Left colon (tissue), 2 donors: ENCODE measurements at places on chromosomes 7 and 10. TPM values are rescaled to one million over a fixed set of nuclear protein-coding genes. Genes with fewer than 3 reads are reported as not detected.
A peak's percentile ranks its signal among the peaks of the same experiment; 100 is the strongest.

DNA sequence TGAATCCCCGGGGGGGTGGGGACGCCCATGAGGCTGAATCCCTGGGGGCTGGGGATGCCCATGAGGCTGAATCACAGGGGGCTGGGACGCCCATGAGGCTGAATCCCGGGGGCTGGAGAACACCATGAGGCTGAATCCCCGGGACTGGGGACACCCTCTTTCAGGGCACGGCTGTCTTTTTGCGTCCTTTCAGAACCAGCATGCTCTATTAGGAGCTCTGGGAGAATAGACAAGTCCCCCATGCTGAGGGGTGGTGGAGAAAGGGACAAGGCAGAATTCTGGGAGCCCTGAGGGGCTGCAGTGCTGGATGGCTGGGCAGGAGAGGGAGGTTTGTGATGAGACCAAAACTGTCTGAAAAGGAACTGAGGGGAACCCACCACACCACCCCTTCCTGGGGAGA is 257.3 kb upstream of the TCERG1L start:
- no peak for DNase-seq

- no peak for DNase-seq
Observed at GRCh38 chr7:28960071-28960840, 2.1 kb upstream of the TRIL start.

DNA sequence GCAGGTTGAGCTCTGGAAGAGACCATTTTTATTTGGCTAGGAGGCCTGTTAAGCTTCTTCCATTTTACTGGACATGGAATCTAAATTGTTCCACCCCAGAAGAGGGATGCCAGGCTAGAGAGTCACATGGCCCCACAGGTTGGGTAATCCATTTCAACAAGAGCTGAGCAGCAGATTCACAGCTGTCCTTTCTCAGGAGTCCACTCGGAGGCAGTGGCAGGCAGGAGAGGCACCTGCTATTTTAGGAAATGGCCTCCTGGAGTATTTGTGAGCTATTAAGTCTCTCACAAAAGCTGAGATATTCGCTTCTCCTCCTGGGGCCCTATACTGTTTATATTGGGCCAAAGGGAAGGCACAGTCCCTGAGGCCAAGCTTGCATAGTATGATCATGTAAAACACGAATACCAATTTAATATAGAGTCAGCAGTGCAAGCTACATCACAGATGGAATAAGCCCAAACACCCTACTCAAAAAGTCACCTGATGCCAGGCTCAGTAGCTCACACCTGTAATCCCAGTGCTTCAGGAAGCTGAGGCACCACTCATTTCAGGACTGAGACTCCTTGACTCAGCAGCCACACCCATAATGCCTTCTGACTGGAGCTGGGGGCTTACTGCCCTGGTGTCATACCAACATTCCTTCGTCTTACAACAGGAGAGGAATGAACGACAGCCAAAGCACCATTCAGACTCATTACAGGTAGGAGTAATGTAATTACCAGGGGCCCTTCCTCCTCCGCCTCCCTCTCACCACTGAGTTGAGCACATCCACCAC is 124.1 kb downstream of the LMBR1 start:
- DNase-seq, result no peak

DNA sequence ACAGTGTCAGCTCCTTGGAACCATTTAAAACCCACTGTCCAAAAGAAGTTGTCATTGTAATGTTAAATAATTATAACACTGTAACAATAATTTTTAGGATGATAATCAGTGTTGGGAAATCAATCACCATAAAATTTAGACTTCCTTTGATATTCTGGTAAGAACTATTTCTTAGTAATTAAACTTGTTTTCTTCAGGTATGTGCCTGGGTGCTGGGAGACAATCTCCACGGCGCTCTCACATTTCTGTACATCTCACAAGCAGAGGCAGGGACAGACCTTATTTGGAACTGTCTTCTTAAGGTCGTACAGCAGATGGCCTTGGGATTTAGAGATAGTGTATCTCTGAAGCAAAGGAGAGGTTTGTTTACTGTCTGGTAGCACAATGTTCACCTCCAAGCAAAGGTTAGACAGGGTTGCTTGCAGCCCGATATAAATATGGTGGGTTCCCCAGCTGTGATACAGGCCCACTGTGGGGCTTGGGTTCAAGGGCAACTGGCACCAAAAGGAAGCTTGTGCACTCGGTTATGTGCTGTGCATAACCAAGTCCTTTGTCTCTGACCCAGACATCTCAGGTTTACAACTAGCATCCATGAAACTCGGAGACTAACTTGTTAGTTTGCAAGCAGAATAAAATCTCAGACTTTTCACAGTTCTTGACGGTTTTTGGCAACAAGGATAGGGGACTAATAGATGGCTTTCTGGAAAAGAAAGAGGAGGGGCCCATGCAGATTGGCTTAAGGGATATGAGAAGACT is 125.5 kb downstream of the RNF32 start:
- DNase-seq, result no peak

DNA sequence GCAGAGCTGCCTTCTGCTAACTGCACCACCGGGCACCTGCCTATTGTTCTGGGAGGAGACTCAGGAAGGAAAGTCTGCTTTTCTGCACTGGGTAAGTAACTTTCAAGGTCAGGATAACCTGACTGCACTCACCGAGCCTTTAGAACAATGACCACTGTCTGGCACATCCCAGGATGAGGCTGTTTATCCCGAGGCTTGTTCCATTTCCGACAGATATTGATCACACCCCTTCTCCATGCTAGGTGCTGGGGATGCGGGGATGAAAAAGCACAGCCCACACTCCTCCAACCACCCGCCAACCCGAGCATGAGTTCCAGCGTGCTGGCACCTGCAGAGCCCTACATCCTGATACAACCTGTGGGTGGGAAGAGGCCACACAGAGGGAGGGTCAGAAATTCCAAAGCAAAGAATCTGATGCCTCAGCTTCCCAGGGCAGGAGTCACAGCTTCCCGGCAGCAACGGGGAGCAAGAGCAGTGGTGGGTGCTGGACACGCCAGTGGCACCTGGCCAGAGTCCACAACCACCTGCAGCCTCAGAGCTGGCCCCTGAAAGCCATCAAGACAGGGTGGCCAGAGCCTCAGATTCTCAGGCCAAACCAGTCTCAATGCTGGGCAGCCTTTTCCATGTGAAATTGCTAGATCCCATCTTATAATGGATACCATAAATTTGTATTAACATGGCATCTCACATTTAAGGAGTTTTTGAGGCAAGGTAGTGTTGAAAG is 34.9 kb upstream of the CNPY1 start:
- no peak for DNase-seq

- DNase-seq, result peak; percentile 38
Observed at GRCh38 chr7:6375348-6376101, 72.2 kb downstream of the DAGLB start.

DNA sequence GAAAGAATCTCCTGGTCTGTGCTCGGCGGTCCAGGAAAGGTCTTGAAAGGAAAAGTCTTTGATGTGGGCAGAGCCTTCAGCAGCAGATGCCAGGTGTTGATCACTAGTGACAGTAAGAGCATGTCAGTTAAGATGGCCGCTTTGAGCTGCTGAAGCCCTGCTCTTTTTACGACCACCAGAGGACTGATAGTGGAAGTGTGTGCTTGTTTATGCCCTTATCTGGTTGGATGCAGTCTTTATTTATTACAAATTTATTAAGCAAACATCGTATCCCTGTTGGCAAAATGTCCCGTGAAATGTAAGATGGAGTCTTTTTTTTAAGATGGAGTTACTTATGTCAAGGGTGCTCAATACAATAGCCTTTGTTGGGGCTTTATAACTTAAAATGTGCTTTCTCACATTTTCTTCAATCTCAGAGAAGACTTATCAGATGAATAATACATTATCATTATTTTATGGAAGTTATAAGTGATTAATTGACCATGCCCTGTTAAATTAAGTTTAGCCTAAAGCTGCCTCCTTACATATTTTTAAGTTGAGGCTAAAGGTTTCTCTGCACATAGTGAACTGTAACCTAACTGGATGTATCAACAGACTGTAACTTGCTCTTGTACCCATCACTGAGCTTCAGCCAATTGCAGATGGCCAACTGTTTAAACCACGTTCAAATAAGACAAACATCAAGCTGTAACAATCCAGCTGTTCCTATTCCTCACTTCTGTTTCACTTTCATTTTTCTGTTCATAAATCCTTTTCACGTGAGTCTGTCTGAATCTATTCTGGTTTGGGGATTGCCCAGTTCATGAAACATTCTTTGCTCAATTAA is 97.4 kb upstream of the PIK3CG start:
- DNase-seq, result no peak

DNA sequence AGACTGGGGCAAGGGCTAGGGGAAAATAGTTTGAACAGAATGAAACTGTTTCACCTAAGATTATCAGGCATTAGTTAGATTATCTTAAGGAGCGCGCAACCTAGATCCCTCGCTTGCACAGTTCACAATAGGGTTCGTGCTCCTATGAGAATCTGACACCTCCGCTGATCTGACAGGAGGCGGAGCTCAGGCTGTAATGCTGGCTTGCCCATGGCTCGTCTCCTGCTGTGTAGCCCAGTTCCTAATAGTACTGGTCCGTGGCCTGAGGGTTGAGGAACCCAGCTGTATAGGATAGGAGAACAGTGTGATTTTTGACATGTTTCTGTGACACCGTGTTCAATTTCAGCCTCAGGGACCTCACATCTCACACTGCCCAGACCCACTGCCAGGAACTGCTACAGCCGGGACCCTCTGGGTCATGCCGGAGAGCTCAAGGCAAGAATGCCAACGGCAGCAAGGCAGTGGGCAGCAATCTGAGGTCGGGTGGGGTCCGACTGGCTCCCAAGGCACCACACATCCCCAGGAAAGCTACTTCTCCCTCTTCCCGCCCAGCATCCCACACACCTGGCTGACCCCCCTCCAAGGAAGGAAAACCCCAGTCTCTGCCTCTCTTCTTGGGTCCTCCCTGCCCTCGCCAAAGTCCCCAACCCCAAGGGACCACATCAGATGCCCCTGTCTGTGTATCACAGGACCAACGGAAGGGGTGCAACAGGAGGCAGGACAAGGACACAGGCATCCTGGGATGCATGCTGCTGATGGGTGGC is 31.7 kb downstream of the CAMK2B start:
- DNase-seq, result no peak

DNA sequence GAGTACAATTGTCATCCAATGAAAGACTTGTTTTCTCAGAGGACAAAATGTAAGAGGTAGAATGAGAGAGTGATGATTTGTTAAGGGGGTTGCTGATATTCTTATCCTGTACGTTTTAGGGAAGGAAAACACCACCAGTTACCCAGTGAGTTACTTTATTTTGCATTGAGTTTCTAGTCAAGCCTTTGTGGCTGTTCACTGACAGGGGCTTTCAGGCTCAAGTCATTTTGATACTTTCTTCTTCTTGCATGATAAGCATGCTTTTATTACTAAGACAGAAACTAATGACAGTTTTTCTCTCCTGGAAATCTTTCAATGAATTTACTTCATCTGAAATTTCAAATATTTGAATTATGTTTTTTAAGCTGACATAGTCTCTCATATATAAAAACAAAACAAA is 710.2 kb upstream of the POM121L12 start:
- DNase-seq, result no peak

- no peak for DNase-seq
Observed at GRCh38 chr7:11274074-11274473, 300.4 kb downstream of the PHF14 start.

GRCh38 chr7:36216063-36216684 is 63.1 kb downstream of the EEPD1 start:
- DNase-seq, result no peak

GRCh38 chr7:87982116-87982515 is 48.1 kb downstream of the ADAM22 start:
- no peak for DNase-seq

DNA sequence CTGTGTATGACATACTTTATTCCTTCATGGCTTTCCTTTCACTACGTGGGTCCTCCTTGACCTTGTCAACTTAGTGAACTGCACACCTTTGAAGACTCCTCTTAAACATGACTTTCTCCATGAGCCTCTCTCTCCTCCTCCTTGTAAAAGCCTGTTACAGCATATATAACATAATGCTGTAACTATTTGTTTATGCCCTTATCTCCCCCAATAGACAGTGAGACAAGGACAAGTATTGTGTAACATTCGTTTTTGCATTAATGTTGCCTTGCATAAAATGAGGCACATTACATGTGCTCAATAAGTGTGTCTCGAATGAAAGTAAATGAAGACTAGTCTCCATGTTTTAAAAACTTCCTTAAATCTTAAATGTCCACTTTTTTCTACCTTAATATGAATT is 4.3 kb upstream of the LAMB1 start:
- no peak for DNase-seq

DNA sequence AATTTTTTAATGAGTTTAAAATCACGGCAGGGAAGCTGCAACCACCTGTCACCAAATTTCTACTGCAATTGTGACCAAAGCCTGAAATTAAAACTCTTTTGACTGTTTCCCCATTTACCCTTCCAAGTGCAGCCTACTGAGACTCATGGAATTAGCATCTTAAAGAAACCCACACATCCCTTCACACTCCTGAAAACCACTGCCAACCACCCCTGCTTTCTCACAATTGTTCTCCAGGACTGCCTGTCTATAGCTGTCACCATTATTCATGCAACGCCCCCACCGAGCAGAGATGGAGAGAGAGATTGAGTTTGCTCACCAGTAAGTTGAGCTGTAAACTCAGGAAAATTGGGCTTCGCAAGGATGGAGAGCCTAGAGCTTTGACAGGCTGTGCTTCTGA is 383.8 kb upstream of the SORCS1 start:
- no peak for DNase-seq

GRCh38 chr10:50610368-50610767 is 13.4 kb downstream of the SGMS1 start:
- DNase-seq, result no peak

DNA sequence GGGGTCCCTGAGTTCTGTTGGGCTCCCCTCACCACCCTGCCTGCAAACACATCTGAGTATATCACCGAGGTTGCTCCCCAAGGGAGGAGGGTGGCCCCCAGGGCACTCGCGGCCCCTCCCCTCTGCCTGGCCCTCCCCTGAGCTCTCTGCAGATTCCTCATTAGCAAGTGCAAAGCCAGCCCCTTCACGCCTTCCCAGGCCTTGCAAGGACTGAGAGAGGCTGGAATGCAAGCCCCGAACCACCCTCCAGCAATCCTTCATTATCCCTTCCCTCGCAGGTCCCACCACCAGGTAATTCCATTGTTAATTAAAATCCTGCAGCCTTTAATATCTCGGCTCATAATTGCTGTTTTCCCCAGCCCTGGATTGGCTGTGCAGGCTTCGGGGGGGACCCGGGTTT is 35.3 kb upstream of the MYL10 start:
- DNase-seq, result no peak

TAS2R41 gene
- not detected for total RNA-seq

TMEM213 gene
- total RNA-seq, result not detected

RADIL gene
- 1.9 TPM for total RNA-seq

CYP3A7 gene
- total RNA-seq, result 0.39 TPM

TRIM50 gene
- total RNA-seq, result 0.28 TPM

CHAT gene
- 0.59 TPM for total RNA-seq
